Aorta (tissue), 5 donors: ENCODE measurements at places on chromosomes 7 and 10.

DNA sequence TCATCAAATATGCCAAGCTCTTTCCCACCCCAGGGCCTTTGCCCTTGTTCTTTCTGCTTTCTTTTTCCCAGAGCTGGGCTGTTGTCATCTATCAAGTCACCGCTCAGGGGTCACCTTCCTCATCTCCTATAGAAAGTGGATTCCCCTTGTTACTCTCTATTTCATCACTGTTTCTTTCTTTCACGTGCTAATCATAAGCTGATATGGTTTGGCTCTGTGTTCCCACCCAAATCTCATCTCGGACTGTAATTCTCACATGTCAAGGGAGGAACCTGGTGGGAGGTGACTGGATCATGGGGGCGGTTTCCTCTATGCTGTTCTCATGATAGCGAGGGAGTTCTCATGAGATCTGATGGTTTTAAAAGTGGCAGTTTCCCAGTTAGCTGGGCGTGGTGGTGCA lies 17.0 kb upstream of the TIAL1 start:
- DNase-seq, result no peak

DNA sequence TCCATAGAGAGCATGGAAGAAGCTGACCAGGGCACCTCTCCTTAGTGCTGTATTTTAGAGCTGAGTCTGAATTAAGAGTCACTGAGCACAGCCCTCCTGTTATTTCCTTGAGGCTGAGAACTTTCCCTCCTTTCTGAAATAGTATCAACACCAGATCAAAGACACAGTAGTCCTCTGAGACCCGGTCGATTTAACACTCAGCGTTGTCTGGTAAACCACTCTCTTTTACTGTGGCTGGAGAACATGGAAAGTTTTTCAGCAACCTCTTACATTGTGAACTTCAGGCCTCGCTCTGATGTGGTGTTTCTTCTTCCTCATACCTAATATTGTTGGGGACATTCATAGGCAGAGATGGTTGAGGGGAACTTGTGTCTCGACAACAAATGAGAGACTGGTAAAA lies 202.0 kb upstream of the MTPN start:
- DNase-seq, result no peak

GRCh38 chr7:30815388-30815854 lies 44.2 kb downstream of the MINDY4 start:
- no peak for DNase-seq

DNA sequence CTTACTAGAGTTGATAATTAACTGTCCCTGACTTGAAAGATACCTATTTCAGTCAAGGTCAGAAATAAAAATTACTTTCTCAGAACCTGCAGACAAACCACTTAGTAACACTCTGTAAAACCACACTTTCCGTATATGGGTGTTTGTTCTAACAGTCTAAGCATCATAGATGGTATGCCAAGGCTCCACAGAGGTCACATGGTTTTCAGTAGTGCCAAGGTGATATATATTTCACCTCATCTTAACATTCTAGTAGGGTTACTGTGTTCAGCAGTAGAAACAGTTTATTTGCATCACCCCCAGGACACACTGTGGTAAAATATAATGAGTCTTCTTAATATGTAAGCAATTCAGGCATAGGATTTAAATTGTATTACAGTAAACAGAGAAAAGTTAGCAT lies 61.5 kb downstream of the KCND2 start:
- no peak for DNase-seq

DNA sequence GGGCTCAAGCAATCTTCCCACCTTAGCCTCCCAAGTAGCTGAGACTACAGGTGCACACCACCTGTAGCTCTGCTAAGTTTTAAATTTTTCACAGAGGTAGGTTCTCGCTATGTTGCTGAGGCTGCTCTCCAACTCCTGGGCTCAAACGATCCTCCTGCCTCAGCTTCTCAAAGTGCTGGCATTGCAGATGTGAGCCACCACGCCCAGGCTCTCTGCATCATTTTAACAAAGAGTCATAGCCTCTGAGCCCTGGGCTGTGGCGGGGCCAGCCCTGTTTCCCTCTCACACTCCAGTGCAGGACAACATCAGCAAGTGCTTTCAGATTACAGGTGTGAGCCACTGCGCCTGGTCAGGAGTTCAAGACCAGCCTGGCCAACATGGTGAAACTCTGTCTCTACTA lies 102.5 kb downstream of the COL26A1 start:
- peak; percentile 32 for DNase-seq

DNA sequence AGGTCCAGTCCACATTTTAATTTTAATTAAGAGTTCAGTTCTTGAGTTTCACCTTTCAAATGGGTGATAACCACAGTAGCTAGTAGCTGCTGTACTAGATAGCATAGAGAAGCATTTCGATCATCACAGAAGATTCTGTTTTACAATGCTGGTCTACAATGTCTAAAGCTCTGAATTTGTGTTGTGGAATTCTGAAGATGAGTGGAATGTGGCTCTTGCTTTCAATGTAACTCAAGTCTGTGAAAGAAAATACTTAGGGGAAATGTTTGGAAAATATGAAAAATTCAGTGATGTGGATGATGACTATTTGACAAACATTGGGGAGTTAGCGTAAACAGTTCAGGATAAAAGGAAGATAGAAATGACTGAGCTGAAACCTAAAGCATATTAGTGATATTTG lies 139.4 kb downstream of the GNAT3 start:
- DNase-seq, result no peak

DNA sequence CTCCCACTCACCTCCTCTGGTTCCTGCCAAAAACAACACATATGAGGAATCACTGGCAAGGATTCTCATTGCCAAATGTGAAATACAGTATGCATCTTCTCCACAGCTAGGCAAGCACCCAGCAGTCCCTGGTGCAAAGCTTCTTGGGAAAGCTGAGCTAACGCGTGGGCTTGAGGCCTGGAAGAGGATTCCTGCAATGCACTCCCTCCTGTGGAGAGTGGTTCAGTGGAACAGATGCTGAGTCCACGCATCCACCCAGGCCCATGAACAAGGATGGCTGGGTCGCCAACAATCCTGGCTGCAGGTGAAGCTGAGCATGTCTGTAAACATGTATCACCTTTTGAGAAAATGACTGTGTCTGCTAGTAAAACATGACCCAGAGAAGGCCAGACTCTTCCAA lies 113.2 kb upstream of the CHST15 start:
- DNase-seq, result no peak

- DNase-seq, result no peak
These were observed 904.3 kb downstream of the XPNPEP1 start for GRCh38 chr10:109019001-109019424.

- DNase-seq, result no peak
These were observed 25.3 kb upstream of the MTPAP start for GRCh38 chr10:30374353-30374752.

GRCh38 chr7:19834566-19834965 lies 61.1 kb upstream of the TMEM196 start:
- no peak for DNase-seq

DNA sequence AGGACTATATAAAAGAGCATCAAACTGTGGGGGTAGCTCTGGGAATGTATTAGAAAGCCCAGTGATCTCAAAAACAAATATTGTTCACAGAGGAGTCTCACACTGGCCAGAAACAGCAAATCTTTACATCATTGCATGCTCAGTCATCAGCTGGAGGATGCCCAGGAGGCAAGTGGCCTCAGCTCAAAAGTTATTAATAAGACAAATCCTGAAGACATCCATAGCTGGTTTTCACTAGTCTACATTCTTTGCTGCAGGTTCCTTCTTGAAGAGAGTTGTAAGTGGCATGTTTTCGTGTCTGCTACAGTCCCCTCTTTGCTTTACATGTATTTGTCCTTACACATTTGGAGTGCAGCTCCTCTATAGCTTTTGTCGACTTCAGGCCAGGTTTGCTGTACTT lies 8.6 kb upstream of the CCDC7 start:
- no peak for DNase-seq

- DNase-seq, result peak; percentile 34
These were observed 171.7 kb downstream of the DNAJB6 start for GRCh38 chr7:157508477-157508881.

- no peak for DNase-seq
These were observed 16.3 kb upstream of the ABLIM1 start for GRCh38 chr10:114674346-114674745.

DNA sequence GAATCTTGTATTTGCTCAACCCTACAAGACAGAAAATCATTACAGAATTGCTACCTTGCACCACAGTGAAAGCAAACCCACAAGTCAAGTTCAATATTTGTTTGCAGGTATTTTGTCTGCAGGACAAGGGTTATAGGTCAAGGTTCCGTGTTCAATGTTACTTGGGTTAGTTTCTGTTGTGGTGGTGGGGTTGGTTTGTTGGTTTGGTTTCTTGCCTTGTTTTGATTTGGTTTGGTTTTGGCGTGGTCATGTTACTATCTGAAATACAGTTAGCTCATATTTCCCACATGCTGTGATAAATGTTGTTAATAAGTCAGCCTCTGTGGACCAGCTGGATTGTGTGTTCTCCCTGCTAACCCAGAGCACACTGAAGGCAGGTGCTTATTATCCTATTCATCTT lies 75.6 kb upstream of the INSIG1 start:
- no peak for DNase-seq

DNA sequence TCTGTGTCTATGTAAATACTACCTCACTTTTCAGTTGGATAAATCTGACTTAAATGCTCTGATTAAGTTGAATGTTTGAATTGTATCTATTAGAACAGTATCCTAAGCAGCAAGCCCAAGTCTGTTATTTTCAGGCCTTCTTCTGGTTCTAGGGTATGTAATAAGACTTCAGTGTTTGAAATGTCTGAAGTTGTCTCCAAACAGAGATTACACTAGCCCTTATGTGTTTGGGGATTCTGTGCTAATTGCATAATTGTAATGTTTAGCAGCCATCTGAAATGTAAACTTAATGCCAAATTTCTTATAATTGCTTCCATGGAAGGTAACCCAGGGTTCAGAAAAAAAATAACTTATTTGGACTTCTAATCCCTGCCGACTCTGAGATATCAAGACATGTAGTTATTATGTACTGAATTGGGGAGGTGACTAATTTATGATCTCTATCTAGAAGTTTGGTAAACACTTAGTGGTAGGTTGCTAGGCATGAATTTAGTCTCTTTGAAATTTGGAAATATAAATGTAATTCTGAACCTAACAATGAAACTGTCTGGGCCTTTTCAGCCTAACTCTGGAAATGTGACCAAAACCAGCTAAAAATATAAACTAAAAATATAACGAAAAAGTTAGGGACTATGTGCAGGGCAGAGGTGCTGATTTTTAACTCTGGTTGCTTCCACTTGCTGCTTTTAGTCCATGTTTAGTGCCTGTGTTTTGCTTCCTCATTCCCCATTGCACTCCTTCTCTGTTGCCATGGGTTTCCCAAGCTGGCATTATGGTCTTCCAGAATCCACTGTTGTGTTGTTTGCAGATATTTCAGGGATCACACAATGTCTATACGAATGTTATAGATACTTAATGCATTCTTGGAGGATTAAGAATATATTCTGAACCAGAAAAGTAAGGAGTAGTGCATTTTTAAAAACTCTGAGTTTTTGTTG lies 54.8 kb downstream of the MCU start:
- DNase-seq, result no peak

DNA sequence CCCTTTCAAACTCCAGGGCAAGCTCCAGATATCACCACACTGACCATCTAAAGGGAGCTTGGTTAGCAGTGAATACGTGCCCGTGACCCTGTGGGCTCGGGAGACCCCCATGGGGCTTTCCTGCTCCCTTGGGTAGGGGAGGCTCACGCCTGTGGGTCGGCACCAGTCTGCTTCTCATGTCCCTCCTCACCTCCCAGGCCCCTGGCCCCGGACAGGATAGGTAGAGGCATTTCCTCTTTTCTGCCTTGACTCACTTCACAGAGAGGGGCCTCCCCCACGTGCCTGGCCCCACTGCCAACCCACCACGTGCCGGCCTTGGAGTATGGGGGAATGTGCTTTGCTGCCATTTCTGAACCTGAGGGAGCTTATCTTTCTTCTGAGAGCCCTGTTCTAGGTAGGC lies 131.3 kb upstream of the FAM20C start:
- DNase-seq, result peak; percentile 43

- no peak for DNase-seq
These were observed 1127.7 kb downstream of the REEP3 start for GRCh38 chr10:64648915-64649314.

DNA sequence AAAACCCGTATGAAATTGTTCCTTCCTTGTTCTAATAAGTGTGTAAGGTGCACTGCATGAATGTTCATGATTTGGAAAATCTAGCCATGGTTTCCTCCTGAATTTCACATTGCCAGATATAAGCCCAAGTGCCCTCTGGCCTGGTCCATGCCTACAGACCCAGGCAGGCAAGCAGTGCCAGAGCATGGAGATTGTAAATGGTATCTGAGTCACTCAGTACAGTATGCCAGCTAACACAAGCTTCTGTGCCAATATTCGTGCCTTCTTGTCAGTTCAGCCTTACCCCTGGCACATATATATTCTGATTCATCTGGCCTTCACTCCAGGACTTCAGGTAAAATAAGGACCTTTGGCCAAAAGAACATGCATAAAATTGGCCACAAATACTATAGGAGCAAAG lies 38.4 kb upstream of the PDE1C start:
- no peak for DNase-seq

GRCh38 chr7:2273866-2274265 lies 31.8 kb downstream of the NUDT1 start:
- DNase-seq, result no peak

DNA sequence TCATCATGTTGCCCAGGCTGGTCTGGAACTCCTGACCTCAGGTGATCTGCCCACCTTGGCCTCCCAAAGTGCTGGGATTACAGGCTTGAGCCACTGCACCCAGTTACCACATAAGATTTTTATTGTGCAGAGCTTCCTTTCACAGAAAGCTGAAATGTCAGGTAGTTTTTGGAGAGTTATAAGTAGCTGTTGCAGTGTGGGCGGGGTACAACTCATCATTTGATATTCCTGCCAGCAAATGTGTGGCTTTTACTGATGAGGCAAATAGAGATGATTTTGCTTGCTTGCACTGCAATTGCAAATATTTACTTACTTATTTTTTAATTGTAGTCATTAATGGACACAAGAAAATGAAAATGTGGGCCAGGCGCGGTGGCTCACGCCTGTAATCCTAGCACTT lies 32.4 kb downstream of the NKX2-3 start:
- DNase-seq, result no peak

DNA sequence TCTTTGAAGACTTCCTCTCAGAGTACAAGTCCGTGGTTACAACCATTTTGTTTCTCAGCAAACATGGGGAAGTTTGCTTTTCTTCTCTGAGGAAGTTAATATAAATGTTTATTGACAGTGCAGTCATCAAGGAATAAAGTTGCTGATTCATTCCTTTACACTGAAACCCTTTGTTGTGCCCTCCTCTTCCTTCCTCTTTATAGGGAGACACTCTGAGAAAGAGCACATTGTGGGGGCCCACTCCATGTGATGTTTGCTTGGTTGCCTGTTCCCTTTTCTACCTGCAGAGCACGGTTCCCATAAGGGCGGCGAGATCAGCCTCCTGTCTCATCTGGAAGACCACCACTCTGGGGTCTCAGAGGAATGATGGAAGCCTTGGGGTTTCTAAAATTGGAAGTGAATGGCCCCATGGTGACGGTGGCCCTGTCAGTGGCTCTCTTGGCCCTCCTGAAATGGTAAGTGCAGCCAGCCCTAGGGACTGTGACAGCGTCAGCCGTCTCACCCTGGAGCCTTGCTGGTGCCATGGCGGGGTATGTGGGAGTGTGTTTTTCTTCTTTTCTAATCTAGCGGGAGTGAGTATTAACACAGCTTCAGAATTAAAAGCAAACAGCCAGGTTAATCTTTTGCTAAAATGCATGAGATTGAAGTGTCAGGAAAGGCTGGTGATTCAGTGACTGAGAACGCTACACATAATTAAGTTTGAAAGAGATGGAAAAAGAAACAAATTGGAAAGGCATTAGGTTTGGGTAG lies at the start of gene TBXAS1:
Gene TBXAS1, plus strand, starts transcription at position 240 of the 750 bp plus-strand sequence. Its CDS starts 127 bp downstream, at position 367.
- no peak for DNase-seq

GRCh38 chr7:18740579-18740988 lies 245.0 kb downstream of the HDAC9 start:
- DNase-seq, result no peak

- DNase-seq, result no peak
These were observed at the start of gene FOXL3 for GRCh38 chr7:289756-290553. TSS of gene FOXL3 (plus strand) at chr7:290170. CDS start at chr7:290170, 0 bp downstream.
